Effector memory CD4-positive, alpha-beta T cell (primary cell): ENCODE measurements at places on chromosomes 3 and 15.

DNA sequence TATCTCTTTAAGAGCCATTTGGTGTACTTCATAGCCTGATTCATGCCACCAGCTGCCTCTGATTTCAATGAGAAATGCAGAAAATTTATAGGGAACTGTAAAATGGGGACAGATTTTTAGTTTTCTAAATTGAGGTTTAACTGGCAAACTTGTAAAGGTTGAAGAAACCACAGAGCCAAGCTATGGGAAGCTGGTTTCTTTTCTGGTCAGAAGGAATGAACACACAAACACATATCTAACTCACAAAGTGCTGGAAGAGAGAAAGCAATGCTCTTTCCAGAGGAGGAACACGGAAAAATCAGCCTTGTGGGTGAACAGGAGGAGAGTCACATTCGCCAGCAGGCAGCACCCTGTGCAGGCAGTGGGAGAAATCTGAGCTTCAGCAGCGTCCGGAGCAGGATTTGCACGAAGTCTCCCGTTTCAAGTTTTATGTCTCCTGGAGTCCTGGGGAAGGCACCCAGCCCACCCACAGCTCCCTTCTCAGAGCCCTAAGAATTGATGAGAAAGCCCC, 481 bp downstream of the MASP1 start:
- DNase-seq: no peak

GRCh38 chr3:160006282-160007163, 17.9 kb downstream of the IL12A start:
- DNase-seq: no peak

DNA sequence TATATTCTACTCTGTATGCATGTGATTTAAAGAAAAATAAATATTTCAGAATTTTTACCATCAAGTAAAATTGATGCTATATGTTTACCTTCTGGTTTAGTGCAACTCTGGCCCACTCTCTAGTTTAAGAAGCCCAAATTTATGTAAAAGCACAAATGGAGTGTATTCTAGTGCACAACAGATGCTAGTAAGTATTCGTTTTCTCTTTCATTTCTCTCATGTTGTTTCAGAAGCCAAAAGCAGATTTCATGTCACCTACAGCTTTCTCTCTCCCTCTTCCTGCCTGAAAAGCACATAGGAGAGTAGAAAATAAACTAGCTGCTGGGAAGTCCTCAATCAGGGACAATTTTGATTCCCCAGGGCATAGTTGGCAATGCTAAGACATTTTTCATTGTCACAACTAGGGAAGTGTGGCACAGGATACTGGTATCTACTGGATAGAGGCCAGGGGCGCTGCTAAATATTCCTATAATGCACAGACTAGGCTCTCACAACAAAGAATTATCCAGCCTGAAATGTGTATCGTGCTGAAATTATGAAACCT, 147.4 kb upstream of the ARHGEF26 start:
- no peak for DNase-seq

DNA sequence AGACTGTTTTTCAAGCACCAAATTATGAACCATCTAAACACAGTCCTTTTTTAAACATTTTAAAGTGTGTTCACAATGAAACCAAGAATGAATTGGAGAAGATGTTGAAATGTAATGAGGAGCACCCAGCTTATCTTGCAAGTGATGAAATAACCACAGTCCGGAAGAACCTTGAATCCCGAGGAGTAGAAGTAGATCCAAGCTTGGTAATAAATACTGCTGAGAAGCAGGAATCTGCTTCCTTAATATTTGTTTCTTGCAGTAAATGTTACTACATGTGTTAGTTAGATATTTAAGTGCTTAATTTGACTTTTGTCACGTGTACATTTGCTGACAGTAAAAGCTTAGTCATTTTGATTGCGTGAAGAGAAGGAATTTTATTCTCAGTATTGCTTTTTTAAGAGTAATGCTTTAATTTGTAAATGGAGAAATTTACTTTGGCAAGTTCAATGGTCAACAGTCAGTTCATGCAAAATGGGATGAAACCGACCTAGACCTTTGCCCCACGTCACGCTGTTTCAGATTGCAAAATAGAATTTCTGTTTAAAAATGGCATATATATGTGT, 69.8 kb downstream of the OPA1 start:
- no peak for DNase-seq

- DNase-seq: no peak
These were observed 24.4 kb downstream of the P3H2 start for GRCh38 chr3:190096345-190096744.

DNA sequence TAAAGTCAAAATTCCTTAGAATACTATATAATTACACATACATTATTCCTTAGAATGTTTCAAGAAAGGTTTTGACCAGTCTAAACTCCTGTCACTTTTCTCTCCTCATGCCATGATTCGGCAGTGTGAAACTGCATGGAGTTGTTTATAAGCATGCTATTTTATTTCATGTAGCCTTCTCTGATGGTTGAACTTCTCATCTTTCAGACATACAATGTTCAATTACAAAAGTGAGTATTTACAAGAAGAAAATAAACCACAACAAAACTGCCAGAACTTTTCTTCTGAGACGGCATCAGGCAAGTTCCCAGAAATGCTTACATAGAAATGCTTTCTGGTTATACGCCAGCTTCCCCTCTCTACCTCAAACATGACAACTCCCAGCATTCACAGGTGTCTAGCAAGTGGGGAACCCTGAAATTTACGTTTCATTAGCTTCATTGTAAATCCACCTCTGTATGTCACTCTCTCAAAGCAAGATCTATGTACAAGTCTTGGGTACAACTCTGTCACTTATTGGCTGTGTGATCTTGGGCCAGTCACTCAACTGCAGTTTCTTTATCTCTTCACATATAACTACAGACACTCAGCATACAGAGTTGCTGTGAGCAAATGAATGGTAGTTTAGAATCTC, 42.7 kb downstream of the HDGFL3 start:
- no peak for DNase-seq

GRCh38 chr3:37713818-37714204, 147.9 kb upstream of the CTDSPL start:
- no peak for DNase-seq

GRCh38 chr3:194109192-194109863, 26.6 kb upstream of the HES1 start:
- DNase-seq: no peak

DNA sequence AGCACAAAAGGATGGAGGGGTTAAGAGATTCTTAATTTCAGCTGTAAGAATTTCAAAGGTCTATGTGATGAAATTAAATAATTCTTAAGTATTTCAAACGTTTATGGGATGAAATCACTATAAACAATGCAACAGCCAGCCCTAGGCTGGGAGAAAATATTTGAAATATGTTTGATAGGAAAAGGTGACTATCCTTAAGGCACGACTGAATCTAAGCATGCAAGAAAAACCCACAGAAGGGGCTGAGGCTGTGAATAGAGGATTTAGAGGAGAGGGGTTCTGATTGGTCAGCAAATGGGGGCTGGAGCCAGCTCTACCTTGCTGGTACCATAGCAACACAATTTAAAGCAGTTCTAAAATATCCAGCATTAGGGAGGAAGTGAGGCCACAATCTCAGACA, 220.8 kb upstream of the ATP10A start:
- no peak for DNase-seq

DNA sequence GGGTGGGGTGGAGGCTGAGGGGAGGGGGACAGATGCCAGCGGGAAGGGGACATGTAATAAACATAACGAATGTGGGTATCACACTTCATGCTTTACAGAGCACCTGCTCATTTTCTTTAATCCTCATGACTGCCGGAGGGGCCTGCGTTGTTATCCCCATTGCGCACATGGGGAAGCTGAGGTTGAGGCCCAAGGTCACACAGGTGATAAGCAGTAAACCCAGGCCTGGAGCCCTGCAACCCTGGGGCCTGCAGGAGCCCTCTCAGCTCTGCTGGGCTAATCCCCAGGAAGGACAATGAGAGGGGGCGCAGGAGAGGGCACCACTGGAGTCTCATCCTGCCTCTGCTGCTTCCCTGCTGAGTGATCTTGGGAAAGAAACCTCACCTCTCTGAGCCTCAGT, 64.3 kb downstream of the MEGF11 start:
- no peak for DNase-seq

- DNase-seq: no peak
These were observed at the start of gene DRD3 for GRCh38 chr3:114178770-114179368. Gene DRD3 (minus strand): TSS chr3:114179052. CDS start chr3:114171992, 7,060 bp downstream.

- DNase-seq: no peak
These were observed 59.2 kb downstream of the RFX7 start for GRCh38 chr15:56184516-56184915.

GRCh38 chr3:155078711-155079467, 1.2 kb upstream of the MME start:
- DNase-seq: no peak

DNA sequence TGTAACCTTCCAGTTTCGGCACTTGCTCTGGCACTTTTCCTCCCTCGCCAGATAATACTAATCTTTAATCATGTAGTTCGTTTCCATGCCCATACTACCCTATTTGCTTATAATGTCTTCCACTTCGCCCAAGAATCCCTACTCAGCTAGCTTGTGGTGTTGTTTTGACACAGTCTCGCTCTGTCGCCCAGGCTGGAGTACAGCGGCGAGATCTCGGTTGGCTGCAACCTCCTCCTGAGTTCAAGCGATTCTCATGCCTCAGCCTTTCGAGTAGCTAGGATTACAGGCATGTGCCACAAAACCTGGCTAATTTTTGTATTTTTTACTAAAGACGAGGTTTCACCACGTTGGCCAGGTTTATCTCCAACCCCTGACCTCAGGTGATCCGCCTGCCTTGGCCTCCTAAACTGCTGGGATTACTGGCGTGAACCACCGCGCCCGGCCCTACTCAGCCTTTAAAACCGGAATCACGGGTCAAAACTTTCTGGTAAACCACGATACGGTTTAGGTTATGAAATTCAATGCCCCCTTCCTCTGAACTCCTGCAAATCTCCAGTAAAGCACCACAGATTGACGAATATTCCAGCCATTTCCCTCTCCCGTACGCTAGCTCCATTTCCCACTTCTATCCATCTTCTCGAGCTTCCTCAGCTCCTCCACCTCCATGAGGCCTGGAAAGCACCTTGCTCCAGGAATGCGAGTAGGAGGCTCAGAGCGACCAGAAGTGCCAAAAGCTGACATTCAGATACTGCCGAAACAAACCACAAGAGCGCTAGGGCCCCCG, 878 bp upstream of the RAD51 start:
- DNase-seq: no peak

DNA sequence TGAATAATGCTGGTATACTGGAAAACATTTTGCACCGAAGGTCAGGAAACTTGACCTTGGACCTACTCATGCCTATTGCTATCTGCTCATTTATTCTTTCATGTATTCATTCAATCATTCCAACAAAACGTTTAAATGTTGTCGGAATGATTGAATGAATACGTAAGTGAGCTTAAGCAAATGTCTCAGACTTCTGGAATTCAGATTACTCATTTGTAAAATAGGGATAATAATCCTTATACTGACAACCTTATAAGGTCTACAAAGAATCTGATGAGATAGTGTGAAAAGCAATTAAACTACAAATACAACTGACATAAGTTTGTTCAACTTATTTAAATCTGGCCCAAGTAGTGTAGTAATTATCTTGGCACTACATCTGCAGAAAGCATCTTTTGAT, 288.7 kb downstream of the WDR72 start:
- DNase-seq: no peak

DNA sequence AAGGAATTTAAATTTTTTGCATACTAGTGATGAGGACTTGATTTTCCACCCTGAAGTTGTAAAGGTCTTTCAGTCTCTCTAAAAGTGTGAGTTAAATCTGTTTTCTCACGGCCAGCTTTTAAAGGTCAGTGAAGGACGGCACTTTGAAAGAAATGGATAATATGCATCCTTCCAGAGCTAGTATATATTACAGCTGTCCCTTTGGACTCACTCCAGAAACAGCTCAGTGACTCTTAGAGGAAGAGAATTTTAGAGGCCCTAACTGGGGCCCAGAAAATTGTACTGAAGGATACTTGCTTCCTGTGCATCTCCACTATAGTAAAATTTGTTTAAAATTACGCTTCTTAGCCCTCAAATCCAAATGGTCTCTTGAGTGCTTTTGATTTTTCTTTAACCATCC, 41.6 kb downstream of the PIK3CA start:
- no peak for DNase-seq

DNA sequence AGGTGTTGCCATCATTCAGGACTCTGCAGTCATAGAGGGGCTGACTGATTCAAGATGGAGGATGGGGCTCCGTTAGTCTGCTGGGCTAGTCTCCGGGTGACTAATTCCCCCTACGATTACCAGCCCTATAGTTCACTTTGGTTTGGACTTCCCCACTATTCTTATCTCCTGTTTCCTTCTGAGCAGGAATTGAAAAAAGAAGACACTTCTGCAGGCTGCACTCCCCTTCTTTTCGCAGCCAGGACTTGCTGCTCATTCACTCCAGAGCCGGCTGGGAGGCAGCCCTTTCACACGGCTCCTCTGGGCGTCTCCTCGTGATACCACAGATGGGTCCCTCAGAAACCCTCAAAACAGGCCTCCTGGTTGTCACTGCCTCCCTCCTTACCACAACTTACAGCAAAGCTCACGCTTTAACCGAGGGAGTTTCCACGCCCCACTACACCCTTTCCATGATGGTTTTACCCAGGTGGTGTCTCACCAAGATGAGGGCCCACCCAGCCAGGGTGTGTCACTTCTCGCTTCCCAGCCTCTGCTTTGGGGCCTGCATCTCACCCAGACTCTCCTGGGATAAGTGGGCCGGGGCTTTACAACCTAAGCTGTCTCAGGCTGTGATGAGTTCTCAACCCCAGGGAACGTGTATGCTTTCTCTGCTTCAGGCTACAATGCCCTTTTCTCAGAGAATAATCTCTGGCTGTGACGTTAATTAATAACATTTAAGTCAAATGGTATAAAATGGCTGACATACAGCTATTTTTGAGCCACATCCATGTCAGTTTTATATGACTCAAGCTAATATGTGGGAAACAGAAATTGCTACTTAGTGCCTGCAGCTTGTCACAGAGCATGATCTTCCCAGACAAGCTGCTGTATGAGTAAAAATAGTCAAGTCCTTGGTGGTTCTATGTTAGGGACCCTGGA, 11.9 kb downstream of the CX3CR1 start:
- peak; percentile 70 for DNase-seq

- DNase-seq: no peak
These were observed 22.2 kb downstream of the IQSEC1 start for GRCh38 chr3:13051066-13051465.

GRCh38 chr3:187888701-187889100, 143.4 kb upstream of the BCL6 start:
- DNase-seq: no peak
